ENCODE measurements at places on chromosomes 4 and X.
A peak's percentile ranks its signal among the peaks of the same experiment; 100 is the strongest.

GRCh38 chrX:153692611-153693156 lies 5.0 kb downstream of the SLC6A8 start:
- DNase-seq: no peak

DNA sequence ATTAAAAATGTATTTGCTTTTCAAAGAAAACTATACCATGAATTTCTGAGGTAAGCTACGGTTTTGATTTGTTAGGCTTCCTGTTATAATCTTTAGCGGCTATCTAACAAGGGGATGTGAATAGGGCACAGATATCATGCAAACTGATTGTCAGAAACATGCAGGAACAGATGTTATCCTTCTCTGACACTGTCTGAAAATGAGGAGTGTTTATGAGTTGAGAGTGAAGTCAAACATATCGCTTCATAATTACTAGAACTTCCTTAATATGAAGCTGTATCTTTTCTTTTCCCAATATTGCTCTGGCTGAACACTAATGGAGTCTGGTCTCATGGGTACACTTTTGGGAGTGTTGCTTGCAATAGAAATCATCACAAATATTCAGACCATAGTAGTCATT lies 16.3 kb upstream of the SULT1B1 start:
- no peak for DNase-seq

GRCh38 chr4:61231421-61231820 lies 31.3 kb downstream of the ADGRL3 start:
- no peak for DNase-seq

- DNase-seq: no peak
These were observed 228.9 kb upstream of the ARHGAP24 start for GRCh38 chr4:85246055-85246454.

GRCh38 chr4:25144870-25145481 lies 15.3 kb downstream of the SEPSECS start:
- peak; percentile 56 for DNase-seq

GRCh38 chr4:158172261-158173258 lies at the start of gene GASK1B:
Gene GASK1B (minus strand): TSS chr4:158173025. CDS start chr4:158171375, 1,650 bp downstream.
- no peak for DNase-seq
